WTC11 (cell line): ENCODE measurements at places on chromosomes 2 and 18. TPM values are rescaled to one million over a fixed set of nuclear protein-coding genes. Genes with fewer than 3 reads are reported as not detected.

GBX2 gene
- total RNA-seq = 15.3 to 25.6 TPM (median 19.1 TPM) in 3 replicates

FASTKD1 gene
- total RNA-seq = 69.7 to 72.4 TPM (median 71.2 TPM) in 3 replicates

SLC39A6 gene
- total RNA-seq = 29.2 to 33.7 TPM (median 32.7 TPM) in 3 replicates

GALNT14 gene
- total RNA-seq = 6.0 to 6.8 TPM (median 6.3 TPM) in 3 replicates

AOX1 gene
- 3.6 to 5.4 TPM (median 4.8 TPM) in 3 replicates for total RNA-seq

- H3K27me3 ChIP-seq = no peaks in the 10 kb centered on the region; the same call in 1 of the 2 replicates
- DNase-seq = no peak
- peaks cover 6% of the 10 kb centered on the region for H3K4me1 ChIP-seq
- H3K36me3 ChIP-seq = no peaks in the 10 kb centered on the region
- no peak overlapping the region for H3K4me3 ChIP-seq
Measured at GRCh38 chr18:48222118-48222517, 187.1 kb downstream of the ZBTB7C start.

DNA sequence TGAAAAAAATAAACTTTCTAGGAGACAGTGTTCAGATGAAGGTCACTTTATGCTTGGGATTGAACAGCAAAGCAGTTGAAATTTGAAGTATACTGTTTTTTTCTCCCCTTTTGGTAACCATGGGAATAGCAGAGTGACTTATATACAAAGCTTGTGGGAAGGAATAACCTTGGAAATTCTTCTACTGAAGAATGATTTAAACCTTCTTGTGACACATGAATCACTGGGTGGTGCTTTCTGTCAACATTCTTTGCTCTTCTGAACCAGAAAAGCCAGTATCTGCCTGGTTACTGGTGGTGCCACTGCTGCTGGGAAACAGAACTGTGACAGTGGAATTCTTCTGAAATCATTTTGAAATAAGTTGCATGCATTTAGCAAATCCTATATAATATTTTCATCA, 39.4 kb upstream of the RND3 start:
- no peak overlapping the region for H3K4me3 ChIP-seq
- no peaks in the 10 kb centered on the region; the same call in 1 of the 2 replicates for H3K27me3 ChIP-seq
- H3K36me3 ChIP-seq = peaks cover 27% of the 10 kb centered on the region
- DNase-seq = no peak
- H3K27ac ChIP-seq = no peak overlapping the region
- H3K4me1 ChIP-seq = peaks cover 23% of the 10 kb centered on the region

DNA sequence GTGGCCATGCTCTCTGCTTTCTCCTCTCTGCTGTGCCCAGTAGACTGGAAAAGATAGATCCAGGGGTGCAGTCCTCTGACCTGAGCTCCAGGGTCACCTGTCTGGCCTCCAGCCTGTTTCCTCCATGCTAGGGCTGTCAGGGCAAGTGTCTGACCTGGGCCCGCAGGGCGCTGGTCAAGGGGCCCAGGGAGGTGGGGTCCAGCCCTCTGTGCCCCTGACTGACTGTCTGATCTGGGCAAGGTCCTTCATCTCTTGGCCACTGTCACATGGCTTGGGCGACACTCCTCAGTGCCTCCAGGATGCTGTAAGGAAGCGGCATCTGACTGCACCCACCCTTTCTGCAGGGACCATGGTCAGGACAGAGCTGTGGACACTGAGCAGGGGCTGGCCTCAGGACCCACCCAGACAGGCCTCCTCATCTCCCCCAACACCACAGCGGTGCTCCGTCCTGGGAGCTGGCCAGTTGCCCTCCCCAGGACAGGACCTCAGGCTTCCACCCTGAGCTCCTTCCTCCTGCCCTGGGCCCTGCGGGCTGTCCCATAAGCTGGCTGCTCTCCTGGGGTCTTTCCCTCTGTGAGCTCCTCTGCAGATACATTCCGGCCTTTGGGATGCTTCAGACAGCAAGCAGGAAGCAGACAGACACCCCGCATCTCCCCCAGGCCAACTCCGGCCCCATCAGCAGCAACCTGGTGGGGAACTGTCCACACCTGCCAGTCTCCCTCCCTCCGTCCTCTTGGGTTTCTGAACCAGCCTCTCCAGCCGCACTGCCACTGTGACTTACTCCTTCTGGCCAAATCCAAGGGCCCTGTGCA, 21.2 kb upstream of the ALPI start:
- H3K4me3 ChIP-seq = no peak overlapping the region
- DNase-seq = no peak
- H3K27me3 ChIP-seq = peaks cover 3% of the 10 kb centered on the region; the same call in 1 of the 2 replicates
- H3K27ac ChIP-seq = no peak overlapping the region

- H3K36me3 ChIP-seq = peaks cover 22% of the 10 kb centered on the region
- H3K27me3 ChIP-seq = no peaks in the 10 kb centered on the region
- no peak overlapping the region for H3K4me3 ChIP-seq
- peaks cover 13% of the 10 kb centered on the region for H3K4me1 ChIP-seq
- no peak for DNase-seq
Measured at GRCh38 chr2:176334729-176335128, 65.5 kb downstream of the MTX2 start.

GRCh38 chr18:36441426-36442240, 144.1 kb downstream of the FHOD3 start:
- no peaks in the 10 kb centered on the region; the same call in 1 of the 2 replicates for H3K27me3 ChIP-seq
- DNase-seq = no peak
- H3K4me3 ChIP-seq = no peak overlapping the region
- H3K27ac ChIP-seq = no peak overlapping the region
- peaks cover 15% of the 10 kb centered on the region for H3K36me3 ChIP-seq
